ENCODE measurements at places on chromosomes 11 and 22. TPM values are rescaled to one million over a fixed set of nuclear protein-coding genes. Genes with fewer than 3 reads are reported as not detected.

- H3K27me3 ChIP-seq = peaks cover 4% of the 10 kb centered on the region
Observed at GRCh38 chr11:110434952-110435779, 5.4 kb downstream of the FDX1 start.

- no peaks in the 10 kb centered on the region for H3K27me3 ChIP-seq
- no peak overlapping the region for H3K27ac ChIP-seq
- no peak overlapping the region for H3K4me3 ChIP-seq
- DNase-seq = peak; percentile 41
- no peaks in the 10 kb centered on the region for H3K36me3 ChIP-seq
Observed at GRCh38 chr22:46992121-46992731, 229.8 kb downstream of the TBC1D22A start.

DNA sequence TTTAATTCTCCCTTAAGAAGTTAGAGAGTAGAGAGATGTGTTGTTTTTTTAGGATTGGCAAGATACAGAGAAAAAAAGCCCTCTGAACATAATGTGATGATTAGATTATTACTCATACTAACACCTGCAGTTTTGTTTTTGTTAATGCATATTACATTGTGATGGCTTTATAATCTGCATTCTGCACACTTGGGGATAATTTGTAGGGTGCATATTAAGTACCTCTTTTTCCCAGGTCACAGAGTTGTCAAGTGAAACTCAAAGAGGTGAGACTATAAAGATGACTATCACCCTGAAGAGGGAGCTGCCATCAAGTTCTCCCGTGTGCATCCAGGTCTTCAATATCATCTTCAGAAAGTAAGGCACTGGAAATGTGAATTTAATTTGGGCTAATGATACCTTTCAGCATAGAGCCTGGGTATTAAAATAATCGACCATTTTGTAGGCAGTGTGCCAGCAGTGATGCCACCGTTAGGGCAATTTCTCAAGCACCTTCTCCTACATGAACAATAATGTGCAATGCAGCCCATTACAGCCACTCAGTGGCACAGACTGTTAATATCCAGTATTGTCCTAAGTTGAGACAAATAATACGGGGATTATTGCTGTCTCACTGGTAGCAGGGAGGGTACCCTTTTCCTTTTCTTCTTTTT lies 16.2 kb downstream of the PIWIL4 start:
- H3K4me3 ChIP-seq = no peak overlapping the region
- no peak overlapping the region for H3K27ac ChIP-seq
- DNase-seq = no peak

DNA sequence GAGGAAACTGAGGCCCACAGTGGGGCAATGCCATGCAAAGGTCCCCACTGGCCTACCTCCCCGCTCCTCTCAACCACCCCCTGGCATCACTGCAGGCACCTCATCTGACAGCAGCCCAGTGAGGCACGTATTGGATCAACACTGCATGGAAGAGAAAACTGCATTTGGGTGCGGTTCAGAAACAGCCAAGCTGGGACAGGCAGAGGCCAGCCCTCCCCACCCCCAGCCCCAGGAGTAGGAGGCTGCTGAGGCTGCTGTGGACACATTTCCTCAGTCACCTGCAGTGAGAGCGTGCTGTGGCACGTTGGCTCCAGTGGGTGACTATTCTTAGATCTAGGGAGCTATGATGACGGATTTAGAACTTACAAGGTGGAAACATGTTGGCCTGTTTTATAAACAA lies 63.7 kb downstream of the KCNC1 start:
- H3K27ac ChIP-seq = no peak overlapping the region
- no peaks in the 10 kb centered on the region for H3K27me3 ChIP-seq
- peaks cover 10% of the 10 kb centered on the region for H3K4me1 ChIP-seq
- no peak for DNase-seq
- H3K36me3 ChIP-seq = no peaks in the 10 kb centered on the region
- no peak overlapping the region for H3K4me3 ChIP-seq

Gene UEVLD
- 12.7 TPM for total RNA-seq

Gene KLHL35
- 1.1 TPM for total RNA-seq

- H3K27me3 ChIP-seq = no peaks in the 10 kb centered on the region
- H3K4me3 ChIP-seq = no peak overlapping the region
- H3K27ac ChIP-seq = no peak overlapping the region
- H3K36me3 ChIP-seq = no peaks in the 10 kb centered on the region
- no peak for DNase-seq
- no peaks in the 10 kb centered on the region for H3K4me1 ChIP-seq
Observed at GRCh38 chr11:113529606-113530005, 54.4 kb upstream of the DRD2 start.

DNA sequence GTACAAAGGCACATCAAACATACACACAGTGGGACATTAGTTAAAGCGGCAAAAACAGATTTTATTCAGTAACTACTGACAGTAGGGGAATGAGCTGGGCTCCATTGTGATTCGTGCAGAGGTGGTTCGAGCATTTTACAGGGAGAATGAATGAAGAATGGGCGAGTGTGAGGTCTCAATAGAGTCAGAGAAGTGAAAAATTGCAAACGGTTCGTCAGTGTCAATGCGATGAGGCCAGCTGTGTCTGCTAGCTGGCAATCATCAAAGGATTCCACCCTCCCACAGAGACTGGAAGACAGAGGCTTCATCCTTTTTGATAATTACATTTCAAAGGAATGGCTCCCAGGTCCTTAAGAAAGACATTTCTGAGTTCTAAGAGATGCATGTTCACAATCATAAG lies 17.4 kb downstream of the OR4D9 start:
- H3K4me3 ChIP-seq = no peak overlapping the region
- no peak overlapping the region for H3K27ac ChIP-seq
- H3K4me1 ChIP-seq = peaks cover 23% of the 10 kb centered on the region
- DNase-seq = peak; percentile 13
- no peaks in the 10 kb centered on the region for H3K36me3 ChIP-seq

Gene LARGE1
- 75.6 TPM for total RNA-seq

Gene MYRF
- 5.5 TPM for total RNA-seq

Gene CD3E
- not detected for total RNA-seq

DNA sequence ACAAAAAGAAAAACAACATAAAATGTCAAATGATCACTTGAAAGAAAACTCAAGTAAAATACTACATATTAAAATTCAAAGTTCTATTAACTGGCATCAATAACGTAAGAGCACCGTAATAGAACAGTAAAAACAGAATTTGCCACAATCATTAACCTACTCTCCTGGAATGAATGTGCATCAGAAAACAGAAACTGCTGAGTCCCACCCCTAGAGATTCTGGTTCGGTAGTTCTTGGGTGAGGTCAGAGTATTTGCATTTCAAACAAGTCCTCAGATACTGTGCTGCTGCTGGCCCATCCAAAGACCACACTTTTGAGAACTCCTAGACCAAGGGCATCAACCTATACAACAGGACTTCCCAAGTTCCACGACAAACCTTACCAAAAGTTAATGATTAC lies 23.5 kb downstream of the PITPNB start:
- no peak overlapping the region for H3K4me3 ChIP-seq
- H3K4me1 ChIP-seq = no peaks in the 10 kb centered on the region
- peaks cover 44% of the 10 kb centered on the region for H3K36me3 ChIP-seq
- no peak for DNase-seq

DNA sequence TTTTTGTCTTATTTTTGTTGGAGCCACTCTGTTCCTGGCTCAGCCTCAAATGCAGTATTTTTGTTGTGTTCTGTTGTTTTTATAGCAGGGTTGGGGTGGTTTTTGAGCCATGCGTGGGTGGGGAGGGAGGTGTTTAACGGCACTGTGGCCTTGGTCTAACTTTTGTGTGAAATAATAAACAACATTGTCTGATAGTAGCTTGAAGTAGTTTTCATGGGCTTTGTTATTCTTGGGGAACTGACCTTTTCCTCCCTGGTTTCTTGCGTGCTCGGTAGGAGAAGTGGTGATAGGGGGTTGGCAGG lies 6.0 kb upstream of the MCM5 start:
- no peak overlapping the region for H3K27ac ChIP-seq
- no peak overlapping the region for H3K4me3 ChIP-seq
- peaks cover 5% of the 10 kb centered on the region for H3K36me3 ChIP-seq
- no peak for DNase-seq
- no peaks in the 10 kb centered on the region for H3K27me3 ChIP-seq

Gene SMCO4
- total RNA-seq = 21.9 TPM

- H3K4me3 ChIP-seq = no peak overlapping the region
- no peaks in the 10 kb centered on the region for H3K36me3 ChIP-seq
- H3K4me1 ChIP-seq = no peaks in the 10 kb centered on the region
- H3K27ac ChIP-seq = no peak overlapping the region
- DNase-seq = no peak
Observed at GRCh38 chr22:27133019-27133431, 475.6 kb downstream of the MIAT start.

Gene BCO2
- 0.63 TPM for total RNA-seq

GRCh38 chr11:69044111-69045013 lies 4.4 kb upstream of the TPCN2 start:
- peak overlapping the region; percentile 84 for H3K27ac ChIP-seq
- H3K27me3 ChIP-seq = no peaks in the 10 kb centered on the region
- H3K36me3 ChIP-seq = no peaks in the 10 kb centered on the region
- peaks cover 20% of the 10 kb centered on the region for H3K4me1 ChIP-seq
- H3K4me3 ChIP-seq = no peak overlapping the region

Gene LMO2
- total RNA-seq = 3.9 TPM

Gene PAFAH1B2
- 143 TPM for total RNA-seq

Gene VWCE
- total RNA-seq = 16.9 TPM

GRCh38 chr11:44746894-44747293 lies 20.1 kb downstream of the TSPAN18 start:
- H3K4me3 ChIP-seq = no peak overlapping the region
- no peak overlapping the region for H3K27ac ChIP-seq
- H3K36me3 ChIP-seq = no peaks in the 10 kb centered on the region
- peaks cover 34% of the 10 kb centered on the region for H3K4me1 ChIP-seq
- peaks cover 20% of the 10 kb centered on the region for H3K27me3 ChIP-seq

- no peak for DNase-seq
- H3K4me1 ChIP-seq = peaks cover 17% of the 10 kb centered on the region
- no peaks in the 10 kb centered on the region for H3K27me3 ChIP-seq
Observed at GRCh38 chr22:20206709-20207215, 55.9 kb upstream of the CCDC188 start.

DNA sequence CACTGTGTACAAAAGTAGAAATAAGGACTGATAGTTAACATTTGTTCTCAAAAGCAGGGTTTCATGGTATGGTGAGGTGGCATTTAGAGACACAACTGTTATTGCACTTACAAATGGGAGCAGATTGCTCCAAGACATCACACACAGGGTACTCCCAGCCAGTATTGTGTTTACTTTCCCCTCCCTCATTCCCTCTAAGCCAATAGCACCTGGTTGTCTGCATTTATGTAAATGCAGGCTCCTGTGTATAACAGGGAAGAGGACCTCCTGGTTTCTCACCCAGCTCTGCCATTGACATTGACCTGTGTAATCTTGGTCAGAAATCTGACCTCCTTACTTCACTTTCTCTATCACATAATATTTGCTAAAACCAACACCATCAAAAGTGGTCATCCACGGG lies 154.4 kb downstream of the NAV2 start:
- H3K27ac ChIP-seq = 0 out of 2 replicates have a peak overlapping the region, but pooled peaks have one; percentile 46
- H3K4me1 ChIP-seq = peaks cover 53% of the 10 kb centered on the region
- H3K36me3 ChIP-seq = no peaks in the 10 kb centered on the region
- no peak for DNase-seq

DNA sequence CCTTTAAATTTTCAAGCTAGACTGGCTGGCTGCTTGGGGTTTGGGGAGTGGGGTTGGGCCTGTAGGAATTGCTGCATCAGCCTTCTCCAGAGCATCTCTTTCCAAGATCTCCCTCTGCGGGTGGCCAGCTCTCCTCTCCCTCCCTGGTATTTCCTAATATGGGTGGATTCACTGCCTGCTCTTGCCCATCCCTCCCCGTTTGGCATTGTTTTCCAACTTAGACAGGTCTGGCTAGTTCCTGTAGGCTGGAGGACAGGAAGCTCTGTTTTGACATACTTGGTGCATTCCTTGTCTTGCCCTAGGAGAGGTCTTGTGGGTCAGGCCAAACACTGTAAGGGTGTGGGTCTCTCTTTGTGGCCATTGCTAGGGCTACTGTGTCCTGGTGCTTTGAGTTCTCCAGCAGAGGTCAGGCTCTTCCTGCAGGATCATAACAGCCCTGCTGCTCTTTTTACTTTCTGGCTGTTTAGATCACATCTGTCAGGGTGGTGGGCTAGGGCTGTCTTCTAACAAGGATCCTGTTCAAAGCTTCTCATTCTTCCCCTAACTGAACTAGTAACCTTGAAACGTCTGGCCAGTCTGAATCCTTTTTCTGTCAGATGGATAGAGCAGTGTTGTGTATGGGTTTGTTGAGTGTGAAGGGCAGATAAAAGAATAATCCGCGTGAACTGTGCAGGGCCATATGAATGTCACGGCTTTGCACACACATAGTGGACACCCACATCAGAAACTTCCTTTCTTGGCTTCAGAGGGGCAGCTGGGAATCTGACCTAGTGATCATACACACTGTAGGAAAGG lies 18.3 kb upstream of the MICALL1 start:
- H3K36me3 ChIP-seq = peaks cover 34% of the 10 kb centered on the region
- H3K27me3 ChIP-seq = no peaks in the 10 kb centered on the region
- DNase-seq = peak; percentile 55
- H3K4me3 ChIP-seq = no peak overlapping the region

- no peak overlapping the region for H3K27ac ChIP-seq
- peaks cover 5% of the 10 kb centered on the region for H3K27me3 ChIP-seq
- peaks cover 71% of the 10 kb centered on the region for H3K36me3 ChIP-seq
- no peaks in the 10 kb centered on the region for H3K4me1 ChIP-seq
Observed at GRCh38 chr11:134159652-134160051, 64.1 kb downstream of the NCAPD3 start.

DNA sequence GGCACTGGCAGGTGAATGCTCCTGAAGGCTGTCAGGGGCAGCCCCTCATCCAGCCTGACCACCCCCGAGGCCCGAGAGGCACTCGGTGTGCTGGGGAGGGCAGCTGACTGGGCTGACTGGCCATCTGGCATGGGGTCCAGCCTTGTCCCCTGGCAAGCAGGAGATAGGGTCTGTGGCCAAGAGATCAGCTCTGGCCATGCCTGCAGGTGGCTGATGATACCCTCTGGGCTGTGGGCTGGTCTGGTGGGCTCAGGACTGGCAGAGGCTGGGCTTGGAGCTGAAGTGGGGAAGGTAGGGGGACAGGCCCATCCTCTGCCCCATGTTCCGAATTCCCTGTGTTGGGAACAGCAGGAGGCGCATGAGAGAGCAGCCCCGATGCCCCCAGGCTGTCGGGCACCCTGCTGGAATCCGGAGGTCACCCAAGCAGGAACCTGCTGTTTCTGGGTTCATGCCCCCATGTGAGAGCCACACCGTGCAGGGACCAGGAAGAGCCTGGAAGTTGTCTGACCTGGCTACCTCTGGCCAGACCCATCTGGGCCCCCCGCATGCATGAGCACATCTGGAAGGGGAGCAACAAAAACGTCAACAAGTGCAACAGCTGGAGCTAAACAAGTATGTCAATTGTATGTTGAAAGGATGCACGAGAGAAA lies 527.0 kb downstream of the TBC1D22A start:
- H3K27ac ChIP-seq = no peak overlapping the region
- no peaks in the 10 kb centered on the region for H3K4me1 ChIP-seq

GRCh38 chr11:92457250-92457649 lies 232.6 kb downstream of the FAT3 start:
- H3K4me3 ChIP-seq = no peak overlapping the region
- 0 out of 2 replicates have a peak overlapping the region, but pooled peaks have one; percentile 4 for H3K27ac ChIP-seq
- no peaks in the 10 kb centered on the region for H3K27me3 ChIP-seq
- H3K4me1 ChIP-seq = peaks cover 9% of the 10 kb centered on the region

Gene FAM111B
- total RNA-seq = 27.9 TPM
